GM06990 (cell line): ENCODE measurements at places on chromosomes 2 and 18.

DNA sequence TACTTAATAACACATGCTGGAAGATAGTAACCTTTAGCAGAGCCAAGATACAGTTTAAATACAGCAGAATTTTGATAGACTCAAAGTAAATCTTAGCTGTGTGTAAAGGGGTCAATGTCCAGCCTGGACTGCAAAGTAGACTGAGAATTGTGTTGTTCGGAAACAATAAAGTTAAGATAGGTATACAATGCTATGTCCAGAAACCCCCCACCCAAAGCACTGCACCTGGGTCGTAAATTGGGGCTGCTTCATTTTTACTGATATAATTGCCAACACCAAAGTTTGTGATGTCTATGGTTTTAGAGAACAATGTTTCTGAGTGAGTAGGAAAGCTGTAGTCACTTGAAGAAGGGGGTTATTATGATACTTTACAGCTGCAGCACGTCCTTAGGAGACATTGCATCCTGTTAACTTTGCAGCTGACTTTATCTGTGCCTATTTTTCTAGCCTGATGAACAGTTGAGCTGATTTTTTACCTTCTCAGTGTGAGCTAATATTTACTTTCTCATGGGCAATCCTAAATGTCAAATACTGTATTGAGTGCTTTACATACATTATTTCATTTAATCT, 4.3 kb upstream of the NCOA1 start:
- DNase-seq: no peak

GRCh38 chr2:199144546-199144945, 313.2 kb downstream of the SATB2 start:
- no peak for DNase-seq

GRCh38 chr2:71683070-71683469, 229.7 kb downstream of the DYSF start:
- DNase-seq: no peak

DNA sequence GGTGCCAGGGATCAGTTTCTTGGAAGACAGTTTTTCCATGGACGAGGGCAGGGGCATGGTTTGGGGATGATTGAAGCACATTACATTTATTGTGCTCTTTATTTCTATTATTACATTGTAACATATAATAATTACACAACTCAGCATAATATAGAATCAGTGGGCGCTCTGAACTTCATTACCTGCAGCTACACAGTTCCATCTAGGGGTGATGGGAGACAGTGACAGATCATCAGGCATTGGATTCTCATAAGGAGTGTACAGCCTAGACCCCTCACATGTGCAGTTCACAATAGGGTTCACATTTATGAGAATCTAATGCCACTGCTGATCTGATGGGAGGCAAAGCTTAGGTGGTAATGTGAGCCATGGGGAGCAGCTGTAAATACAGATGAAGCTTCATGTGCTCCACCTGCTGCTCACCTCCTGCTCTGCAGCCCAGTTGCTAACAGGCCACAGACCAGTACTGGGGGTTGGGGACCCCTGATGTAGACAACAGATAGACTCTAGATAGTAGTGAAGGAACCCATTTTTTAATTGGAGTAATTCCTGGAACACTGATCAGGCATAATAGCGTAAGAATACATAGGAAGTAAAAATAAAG, 41.5 kb upstream of the MC4R start:
- no peak for DNase-seq

- no peak for DNase-seq
Observed at GRCh38 chr18:13276530-13277520, 58.3 kb downstream of the LDLRAD4 start.

- peak; percentile 31 for DNase-seq
Observed at GRCh38 chr2:173858291-173858731, 106.9 kb downstream of the SP3 start.

DNA sequence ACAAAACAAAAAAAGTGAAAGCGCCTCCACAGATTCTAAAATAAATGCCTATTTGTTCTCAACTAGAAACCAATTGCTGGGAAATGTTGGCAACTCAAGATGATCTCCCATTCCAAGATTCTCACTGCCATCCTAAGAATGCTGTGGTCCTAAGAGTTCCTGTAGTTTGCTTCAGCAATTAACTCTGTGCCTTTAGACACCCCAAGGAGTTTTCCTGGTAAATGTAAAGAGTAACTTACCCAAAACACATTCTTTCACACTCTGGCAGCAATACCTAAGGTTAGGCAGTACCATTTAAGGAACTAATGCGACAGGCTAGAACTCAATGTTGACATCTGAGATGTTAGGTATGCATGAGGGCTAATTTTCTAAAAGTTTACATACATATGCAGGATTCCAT, 58.8 kb upstream of the TANK start:
- DNase-seq: no peak

DNA sequence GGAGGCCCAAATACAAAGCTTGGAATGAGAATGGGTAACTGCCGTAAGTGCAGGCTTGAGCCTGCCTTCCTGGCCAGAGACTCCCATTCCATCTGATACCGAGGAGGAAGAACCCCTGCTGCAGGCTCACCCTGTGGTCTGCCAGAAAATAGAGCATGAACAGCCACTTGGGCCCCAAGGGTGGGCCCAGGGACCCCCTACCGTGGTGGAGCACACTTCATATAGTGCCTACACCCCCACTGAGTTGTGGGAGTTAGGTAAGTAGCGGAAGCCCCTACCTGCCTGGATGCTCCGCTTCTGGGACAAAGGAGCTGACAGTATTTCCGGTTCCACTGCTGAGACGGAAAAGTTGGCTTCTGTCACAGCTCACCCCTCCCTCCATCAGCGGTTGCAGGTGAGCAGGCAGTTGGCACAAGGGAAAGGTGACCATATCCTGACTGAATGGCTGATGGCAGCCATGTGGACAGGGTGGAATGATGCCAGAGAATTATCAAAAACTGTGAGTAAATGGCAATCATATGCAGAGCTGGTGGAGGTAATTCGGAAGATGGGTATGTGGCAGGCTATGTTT, 11.5 kb upstream of the C2orf42 start:
- no peak for DNase-seq

GRCh38 chr2:136448432-136448831, 316.9 kb upstream of the THSD7B start:
- no peak for DNase-seq

- DNase-seq: no peak
Observed at GRCh38 chr2:175049661-175050060, 44.5 kb upstream of the CHN1 start.

DNA sequence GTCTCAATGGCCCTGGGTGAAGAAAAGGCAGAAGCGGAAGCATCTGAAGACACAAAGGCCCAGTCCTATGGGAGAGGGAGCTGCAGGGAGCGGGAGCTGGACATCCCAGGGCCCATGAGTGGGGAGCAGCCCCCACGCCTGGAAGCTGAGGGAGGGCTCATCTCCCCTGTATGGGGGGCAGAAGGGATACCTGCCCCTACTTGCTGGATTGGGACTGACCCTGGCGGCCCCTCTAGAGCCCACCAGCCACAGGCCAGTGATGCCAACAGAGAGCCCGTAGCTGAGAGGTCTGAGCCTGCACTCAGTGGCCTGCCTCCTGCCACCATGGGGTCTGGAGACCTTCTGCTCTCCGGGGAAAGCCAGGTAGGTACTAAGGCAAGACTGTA, 13.2 kb downstream of the CEP68 start:
- DNase-seq: no peak

GRCh38 chr18:55185391-55185790, 226.1 kb upstream of the CCDC68 start:
- no peak for DNase-seq

GRCh38 chr2:223970343-223971128, 13.3 kb downstream of the MRPL44 start:
- DNase-seq: no peak

DNA sequence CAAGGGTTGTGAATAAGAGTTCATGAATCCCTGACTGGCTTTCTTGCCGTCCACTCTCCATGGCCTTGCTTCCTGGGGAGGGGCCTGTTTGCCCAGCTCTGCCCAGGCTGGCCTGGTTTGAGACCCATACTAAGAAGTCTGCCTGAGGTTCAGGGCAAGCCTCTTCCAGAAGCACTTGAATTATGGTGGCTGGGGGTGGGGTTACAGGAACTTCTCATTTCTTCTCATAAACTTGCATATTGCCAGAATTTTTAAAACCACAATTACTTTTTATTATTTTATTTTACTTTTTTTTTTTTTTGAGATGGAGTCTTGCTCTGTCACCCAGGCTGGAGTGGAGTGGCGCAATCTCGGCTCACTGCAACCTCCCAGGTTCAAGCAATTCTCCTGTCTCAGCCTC, 42.0 kb downstream of the GORASP2 start:
- no peak for DNase-seq

DNA sequence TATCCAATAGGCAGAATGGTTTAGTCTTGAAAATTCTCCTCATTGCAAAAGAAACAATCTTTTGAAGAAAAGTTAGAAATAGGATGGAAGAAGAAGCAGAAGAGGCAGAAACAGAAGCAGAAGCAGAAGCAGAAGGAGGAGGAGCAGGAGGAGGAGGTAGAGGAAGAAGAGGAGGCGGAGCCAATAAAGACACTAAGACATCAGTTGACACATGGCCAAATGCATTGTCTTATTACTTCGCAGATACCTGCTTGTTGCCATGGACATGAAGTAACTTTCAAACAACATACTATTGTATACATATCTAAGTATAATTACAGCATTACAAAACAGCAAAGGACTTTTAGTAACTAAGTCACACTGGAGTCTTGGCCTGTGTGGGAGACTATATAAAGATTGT, 606.3 kb downstream of the METTL4 start:
- DNase-seq: no peak

GRCh38 chr2:122100756-122101155, 345.3 kb downstream of the TSN start:
- DNase-seq: no peak

DNA sequence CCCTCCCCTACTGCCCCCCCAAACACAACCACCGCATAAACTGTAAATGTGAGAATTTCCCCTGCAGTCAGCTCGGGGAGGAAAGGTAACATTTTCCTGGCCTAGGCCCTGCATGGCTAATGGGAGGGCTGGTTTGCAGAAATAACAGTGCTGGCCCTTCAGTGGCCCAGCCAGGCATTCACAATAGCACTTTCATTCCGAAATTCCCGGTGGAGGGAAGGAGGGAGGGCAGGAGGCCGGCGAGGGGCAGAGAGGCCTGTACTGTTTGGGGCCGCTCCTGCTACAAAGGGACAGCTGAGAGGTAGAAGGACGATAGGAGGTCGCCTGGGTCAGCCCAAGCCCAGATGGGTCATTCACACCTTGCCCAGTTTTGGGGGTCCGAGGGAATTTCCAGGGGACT, 11.3 kb downstream of the CYP26B1 start:
- no peak for DNase-seq

DNA sequence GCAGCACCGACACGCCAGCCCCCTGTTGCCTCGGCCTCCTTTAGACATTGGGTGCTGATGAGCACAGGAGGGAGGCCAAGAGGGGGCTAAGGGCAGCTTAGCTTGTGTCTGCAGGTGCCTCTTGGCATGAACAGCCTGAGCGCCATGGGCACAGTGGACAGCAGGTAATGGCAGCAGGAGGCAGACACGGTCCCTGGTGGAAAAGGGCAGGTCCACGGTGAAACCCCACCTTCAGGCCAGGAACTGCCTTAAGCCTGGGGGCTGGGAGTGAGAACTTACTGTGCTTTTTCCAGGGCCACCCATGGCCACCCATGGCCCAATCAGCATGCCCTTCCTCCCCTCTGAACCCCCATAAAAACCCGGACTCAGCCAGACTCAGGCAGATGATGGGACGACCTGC, 633.4 kb upstream of the TMEFF2 start:
- no peak for DNase-seq

DNA sequence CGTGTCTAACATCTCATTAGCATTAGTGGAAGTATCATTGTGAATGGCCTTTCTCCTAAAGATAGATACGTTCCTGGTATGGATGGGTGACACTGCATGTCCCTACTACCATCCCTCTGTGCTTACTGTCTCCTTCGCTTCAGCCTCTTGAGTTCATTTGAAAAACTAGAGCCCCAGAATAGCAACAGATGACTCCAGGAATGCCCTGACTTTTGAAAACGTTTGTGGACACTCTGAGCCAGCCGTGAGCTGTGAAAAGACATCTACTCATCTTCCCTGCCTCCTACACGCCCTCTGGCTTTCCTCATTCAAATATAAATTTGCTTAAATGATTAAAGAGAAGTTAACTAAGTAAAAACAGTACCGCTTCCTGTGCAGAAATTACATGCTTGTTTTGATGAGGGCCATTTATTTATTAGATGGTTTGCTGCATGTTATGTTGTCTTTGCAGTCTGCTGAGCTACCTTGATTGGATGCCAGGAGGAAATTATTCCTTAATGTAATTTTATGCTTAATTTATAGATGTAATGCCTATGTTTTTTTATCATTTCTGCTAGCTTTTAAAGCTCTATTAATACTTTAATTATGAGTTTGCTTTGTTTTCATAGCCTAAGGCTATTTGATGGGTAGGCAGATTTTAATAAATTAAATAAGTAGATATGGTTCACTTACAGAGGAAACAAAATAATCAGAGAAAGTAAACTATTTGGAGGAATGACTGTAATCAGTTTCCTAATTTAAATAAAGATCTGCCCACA, 32.1 kb upstream of the MYO3B start:
- no peak for DNase-seq

GRCh38 chr18:14922965-14923565, 175.1 kb downstream of the ANKRD30B start:
- DNase-seq: no peak

DNA sequence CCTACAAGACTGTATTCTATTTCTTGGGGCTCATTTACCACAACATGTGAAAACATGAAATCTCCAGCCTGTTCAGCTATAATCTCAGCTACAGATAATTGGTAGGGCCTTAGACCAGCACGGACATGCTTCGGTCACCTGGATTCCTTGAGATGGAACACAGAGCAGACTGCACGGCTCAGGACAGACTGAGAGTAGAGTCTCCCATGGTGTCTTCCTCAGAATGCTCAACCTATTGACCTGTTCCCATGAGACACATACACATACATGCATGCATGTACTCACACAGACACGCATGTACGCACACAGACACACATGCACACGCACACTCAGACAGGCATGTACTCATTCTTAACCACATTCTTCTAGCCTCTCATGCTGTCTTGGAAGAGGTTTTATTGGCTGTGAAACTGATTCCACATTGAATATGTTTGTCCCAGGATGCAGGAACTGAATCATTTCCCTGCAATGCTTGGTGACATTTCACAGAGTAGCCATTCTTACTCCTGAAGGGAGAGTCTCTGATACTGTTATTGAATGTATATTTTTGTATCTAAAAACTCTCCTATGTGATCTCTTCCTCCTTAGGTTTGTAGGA, 23.5 kb upstream of the BZW1 start:
- DNase-seq: no peak

- DNase-seq: no peak
Observed at GRCh38 chr2:162828545-162828944, 10.0 kb downstream of the KCNH7 start.

DNA sequence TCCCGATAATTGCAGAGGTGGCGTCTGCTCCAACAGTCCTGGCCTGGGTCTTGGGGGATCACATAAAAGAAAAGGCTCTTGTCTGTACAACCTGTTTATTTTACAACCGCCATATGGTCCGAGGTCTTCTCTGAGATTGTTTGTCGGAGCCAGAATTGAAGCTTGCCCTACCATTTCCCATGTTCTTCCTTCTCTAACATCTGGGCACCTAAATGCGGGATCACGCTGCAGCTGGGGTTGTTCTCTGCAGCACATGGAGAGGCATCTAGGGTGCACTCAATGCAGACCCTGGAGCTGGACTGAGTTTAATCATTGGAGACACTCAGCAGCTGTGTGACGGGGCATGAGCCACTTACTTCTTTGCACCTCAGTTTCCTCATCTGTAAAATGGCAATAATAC, 107.7 kb downstream of the ACKR3 start:
- no peak for DNase-seq
